ENCODE measurements at places on chromosomes 6 and 20.

- DNase-seq = no peak
Measured at GRCh38 chr6:3849681-3850450, 693 bp downstream of the FAM50B start.

DNA sequence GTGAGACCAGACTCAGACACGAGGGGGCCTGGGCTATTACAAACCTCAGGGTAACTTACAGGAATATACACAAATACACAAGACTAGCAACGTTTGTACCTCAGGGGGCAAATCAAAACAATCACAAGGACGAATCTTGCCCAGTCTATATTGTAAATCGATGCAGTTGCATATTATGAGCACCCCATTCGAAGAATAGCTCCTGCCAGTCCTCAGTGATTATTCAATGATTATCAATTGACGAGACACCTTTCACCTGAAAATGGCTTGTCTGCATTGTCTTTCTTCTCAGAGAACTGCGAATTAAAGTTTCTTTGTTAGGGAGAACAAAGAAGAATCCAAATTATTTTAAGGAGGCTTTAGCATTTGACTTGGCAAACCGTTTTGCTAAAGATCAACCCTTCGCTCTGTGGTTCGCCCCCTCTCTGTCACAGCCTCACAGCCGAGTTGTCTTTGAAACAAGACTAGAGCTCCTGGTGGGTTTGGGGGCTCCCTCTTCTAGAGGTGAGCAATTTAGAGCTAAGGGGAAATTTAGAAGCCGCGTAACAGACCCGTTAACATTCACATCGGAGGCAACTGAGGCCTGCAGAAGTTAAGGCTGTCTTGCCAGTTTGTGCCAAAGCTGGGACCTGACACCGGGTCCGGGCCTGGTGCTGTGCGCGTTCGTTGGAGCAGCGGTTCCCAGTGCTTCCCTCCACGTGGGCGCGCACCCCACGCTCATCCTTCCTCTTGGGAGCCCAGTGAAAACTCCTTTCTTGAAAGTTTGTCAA lies 24.9 kb upstream of the MAP3K7 start:
- DNase-seq = no peak

DNA sequence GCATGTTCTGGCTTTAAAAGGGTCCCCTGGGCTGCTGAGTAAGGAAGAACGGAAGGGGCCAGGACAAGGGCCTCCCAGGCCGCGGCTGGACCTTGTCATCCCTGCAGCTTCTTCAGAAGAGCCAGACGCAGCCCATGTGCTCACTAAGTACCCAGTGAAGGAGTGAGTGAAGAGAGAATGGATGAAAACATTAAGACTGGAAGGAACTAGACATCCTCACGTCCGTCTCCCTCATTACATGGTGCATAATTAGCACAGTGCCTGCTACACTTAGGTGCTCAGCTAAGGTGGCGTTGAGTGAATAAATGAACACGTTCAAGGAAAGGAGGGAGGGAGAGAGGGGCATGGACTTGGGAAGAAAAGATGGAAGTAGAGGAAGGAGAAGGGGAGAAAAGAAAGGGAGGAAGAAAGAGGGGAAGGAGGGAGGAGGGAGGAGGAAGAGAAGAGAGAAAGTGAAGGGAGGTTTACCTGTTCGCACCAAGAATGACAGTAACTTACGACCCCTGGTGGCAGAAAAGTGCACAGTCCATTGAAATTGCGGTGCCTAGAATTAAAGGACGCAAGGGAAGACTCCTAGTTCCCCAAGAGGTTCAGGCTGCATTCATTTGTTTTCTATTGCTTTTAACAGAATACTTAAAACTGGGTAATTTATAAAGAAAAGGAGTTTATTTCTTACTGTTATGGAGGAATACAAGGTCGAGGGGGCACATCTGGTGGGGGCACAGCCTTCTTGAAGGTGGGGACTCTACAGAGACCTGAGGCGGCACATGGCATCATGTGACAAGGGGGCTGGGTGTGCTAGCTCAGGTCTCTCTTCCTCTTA lies 8.0 kb downstream of the TP53RK start:
- DNase-seq = peak; percentile 92

GRCh38 chr6:108648191-108648590 lies 87.5 kb downstream of the FOXO3 start:
- DNase-seq = no peak

- DNase-seq = no peak
Measured at GRCh38 chr6:160895562-160895961, 96.0 kb upstream of the MAP3K4 start.

- DNase-seq = peak; percentile 92
Measured at GRCh38 chr6:25138233-25138933, 140.8 kb upstream of the CARMIL1 start.

- DNase-seq = no peak
Measured at GRCh38 chr6:88814909-88815308, 148.5 kb downstream of the RNGTT start.
